ENCODE measurements at places on chromosomes 2 and 18. TPM values are rescaled to one million over a fixed set of nuclear protein-coding genes. Genes with fewer than 3 reads are reported as not detected.

Gene GDF7
- total RNA-seq, result 0.09 TPM

Gene LAPTM4A
- 47.6 TPM for total RNA-seq

Gene RPRM
- total RNA-seq, result 0.38 TPM

Gene DTYMK
- 44.4 TPM for total RNA-seq

Gene CNTNAP5
- total RNA-seq, result 0.14 TPM

Gene SOX11
- total RNA-seq, result 0.52 TPM

Gene TFPI
- 16.1 TPM for total RNA-seq

Gene CABYR
- 1.4 TPM for total RNA-seq

Gene OSBPL1A
- 10.7 TPM for total RNA-seq

Gene TDRD15
- total RNA-seq, result 0.05 TPM

Gene RBFA
- 18.6 TPM for total RNA-seq

Gene GPAT2
- 0.38 TPM for total RNA-seq

Gene ACADL
- 0.99 TPM for total RNA-seq

Gene CHRNG
- total RNA-seq, result 0.57 TPM

Gene AGFG1
- total RNA-seq, result 47.4 TPM

Gene MYO7B
- total RNA-seq, result 4.4 TPM

Gene SERPINE2
- 11.0 TPM for total RNA-seq

Gene MALT1
- total RNA-seq, result 40.0 TPM

Gene SLC5A7
- total RNA-seq, result 0.05 TPM

Gene CD226
- 16.7 TPM for total RNA-seq

Gene TNS1
- total RNA-seq, result 8.3 TPM

Gene CROCC2
- total RNA-seq, result not detected

Gene TBR1
- total RNA-seq, result 0.05 TPM

Gene ZAP70
- 160 TPM for total RNA-seq

Gene SLC19A3
- total RNA-seq, result 0.57 TPM

Gene ERCC3
- 31.2 TPM for total RNA-seq

Gene AQP12B
- total RNA-seq, result under 0.01 TPM

Gene EGR4
- 0.05 TPM for total RNA-seq

Gene ZNF804A
- 0.09 TPM for total RNA-seq

Gene ELOA2
- not detected for total RNA-seq

Gene EVX2
- total RNA-seq, result not detected

Gene ROCK2
- 12.7 TPM for total RNA-seq

Gene TRIM43
- total RNA-seq, result 0.66 TPM

Gene STK11IP
- 27.8 TPM for total RNA-seq

Gene TMEM163
- total RNA-seq, result 5.0 TPM

Gene DPYSL5
- total RNA-seq, result 0.09 TPM

Gene LAMA1
- 0.71 TPM for total RNA-seq

Measured in thymus (tissue), 14 donors.